Bone marrow (tissue), 2 donors: ENCODE measurements at places on chromosomes 16 and 17.

- no peak for DNase-seq
Measured at GRCh38 chr17:72761431-72761830, 331.1 kb downstream of the SLC39A11 start.

GRCh38 chr17:75371981-75372380 lies 33.5 kb downstream of the GRB2 start:
- no peak for DNase-seq

GRCh38 chr17:75927286-75927922 lies 13.4 kb downstream of the FBF1 start:
- DNase-seq = no peak

DNA sequence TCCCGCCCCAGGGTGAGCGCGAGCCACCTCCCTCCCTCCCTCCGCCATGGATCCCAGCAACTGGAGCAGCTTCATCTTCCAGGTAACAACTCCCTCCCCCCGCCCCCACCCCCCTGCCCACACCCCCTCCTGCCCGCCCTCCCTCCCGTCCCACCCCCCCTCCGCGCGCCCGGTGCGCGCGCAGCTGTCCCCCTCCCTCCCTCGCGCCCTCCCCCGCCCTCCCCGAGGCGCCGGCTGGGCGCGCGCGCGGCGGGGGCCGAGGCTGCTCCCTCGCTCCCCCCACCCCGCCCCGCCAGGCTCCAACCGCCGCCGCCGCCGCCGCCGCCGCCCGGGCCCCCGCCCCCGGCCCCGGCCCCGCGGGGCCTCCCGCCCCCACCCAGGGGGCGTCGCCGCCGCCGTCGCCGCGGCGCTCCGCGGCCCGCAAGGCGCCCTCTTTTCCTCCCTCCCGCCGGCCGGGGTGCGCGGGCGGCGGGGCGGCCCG lies at the start of gene MAZ:
Gene MAZ, plus strand, starts transcription at position 431 of the 481 bp plus-strand sequence. CDS start 173 bp downstream, outside the sequence.
- DNase-seq = no peak

GRCh38 chr17:65122836-65123756 lies 14.1 kb upstream of the RGS9 start:
- peak; percentile 77 for DNase-seq

DNA sequence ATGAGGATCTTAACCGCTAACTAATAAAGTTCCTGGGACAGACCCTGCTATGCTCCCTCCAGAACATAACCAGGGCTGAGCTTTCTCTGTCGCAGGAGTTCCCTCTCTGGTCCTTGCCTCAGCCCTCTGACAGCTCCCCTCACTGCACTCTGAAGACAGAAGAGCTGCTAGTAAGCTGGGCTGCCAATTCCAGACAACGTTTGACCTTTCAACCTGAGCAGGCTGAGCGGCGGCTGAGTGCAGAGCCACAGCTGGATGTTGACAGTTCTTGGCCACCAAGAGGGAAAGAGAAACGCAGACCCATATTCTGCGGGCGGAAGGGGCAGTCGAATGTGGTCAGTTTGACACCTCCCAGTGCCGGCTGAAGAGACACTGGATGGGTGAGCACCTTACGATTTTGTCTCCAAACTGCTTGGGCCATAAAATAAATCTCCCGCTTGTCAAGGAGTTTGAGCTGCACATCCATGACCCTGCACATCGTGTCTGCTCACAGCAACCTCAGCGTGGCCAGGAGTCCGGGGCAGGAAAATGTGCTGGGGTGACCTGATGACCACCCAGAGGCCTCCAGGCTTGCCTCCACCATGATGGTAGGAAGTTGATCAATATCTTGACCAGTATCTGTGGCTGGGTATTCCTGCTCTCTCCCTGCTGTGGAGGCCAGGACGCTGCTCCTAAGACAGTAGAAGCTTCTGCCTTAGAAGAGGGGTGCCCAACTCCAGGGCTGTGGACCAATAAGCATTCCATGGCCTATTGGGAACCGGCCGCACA lies 209.2 kb downstream of the PARN start:
- no peak for DNase-seq

- DNase-seq = peak; percentile 43
Measured at GRCh38 chr16:87956365-87957231, 5.4 kb downstream of the BANP start.
